ENCODE measurements at places on chromosomes 7 and 10.

DNA sequence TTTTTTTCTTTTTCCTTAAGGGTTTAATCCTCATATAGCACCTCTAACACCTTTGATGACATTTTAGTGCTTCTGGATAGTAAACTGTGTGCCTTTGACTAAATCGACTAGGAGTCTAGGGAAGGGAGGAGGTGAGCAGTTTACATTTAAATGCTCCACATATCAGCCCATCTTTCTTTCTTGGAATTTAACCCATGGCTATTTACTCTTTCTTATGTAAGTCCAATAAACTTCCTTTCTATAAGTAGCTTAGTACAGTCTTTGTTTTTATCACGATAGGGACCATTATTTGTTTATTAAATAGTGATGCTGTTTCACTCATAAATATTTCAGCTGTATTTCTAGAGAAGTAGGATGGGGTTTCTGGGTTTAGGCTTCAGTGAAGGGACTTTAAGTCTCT lies 669.9 kb downstream of the AUTS2 start:
- DNase-seq: no peak

DNA sequence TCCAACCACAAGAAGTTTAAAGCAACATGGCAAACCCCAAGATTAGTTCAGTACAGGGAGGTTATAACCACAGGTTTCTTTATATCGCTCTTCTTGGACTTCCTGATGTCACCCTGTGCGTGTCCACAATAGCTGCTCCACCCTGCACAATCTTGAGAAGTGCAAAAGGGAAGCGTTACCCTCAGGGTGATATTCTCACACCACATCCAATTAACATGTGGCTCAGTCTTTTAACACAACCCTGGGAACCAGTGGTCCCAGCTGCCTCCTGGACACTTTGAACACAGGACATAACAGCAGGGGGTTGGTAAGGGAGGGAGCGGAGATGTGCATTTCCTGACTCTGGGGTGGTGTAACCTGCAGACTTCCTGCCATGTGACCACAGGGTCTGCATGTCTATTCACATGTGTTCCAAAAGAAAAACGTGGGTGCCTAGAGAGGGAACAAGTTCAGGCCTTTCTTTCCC lies 64.6 kb downstream of the GSAP start:
- no peak for DNase-seq

DNA sequence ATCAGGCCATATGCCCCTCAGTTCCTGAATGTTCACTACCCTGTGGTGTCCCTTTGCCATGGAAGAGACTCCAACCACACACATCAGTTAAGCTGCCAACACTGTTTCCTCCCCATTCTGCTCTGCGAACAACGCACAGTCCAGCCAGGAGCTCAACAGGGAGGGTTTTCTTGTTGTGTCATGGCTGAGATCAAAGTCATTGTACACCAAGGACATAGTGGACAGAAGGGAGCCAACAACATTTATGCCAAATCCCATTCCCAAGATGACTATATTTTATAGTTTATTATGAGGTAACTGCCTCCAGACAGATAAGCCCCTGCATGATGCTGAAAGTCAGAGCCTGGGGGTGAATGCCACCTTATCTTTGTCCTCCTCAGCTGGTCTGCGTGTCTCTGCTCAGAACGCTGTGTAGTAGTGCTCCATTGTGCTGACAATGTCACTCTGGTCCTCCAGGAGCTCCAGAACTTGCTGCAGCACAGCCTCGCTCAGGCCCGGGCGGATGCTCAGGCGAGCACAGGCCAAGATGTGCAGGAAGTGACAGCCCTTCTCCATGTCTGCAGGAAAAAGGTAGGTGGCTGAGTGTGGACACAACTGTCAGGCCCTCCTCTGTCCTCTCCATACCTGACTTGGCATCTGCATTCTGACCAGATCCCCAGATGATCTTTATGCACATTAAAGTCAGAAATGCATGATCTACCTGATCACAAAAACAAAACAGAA lies 27.1 kb upstream of the SH3PXD2A start:
- no peak for DNase-seq

DNA sequence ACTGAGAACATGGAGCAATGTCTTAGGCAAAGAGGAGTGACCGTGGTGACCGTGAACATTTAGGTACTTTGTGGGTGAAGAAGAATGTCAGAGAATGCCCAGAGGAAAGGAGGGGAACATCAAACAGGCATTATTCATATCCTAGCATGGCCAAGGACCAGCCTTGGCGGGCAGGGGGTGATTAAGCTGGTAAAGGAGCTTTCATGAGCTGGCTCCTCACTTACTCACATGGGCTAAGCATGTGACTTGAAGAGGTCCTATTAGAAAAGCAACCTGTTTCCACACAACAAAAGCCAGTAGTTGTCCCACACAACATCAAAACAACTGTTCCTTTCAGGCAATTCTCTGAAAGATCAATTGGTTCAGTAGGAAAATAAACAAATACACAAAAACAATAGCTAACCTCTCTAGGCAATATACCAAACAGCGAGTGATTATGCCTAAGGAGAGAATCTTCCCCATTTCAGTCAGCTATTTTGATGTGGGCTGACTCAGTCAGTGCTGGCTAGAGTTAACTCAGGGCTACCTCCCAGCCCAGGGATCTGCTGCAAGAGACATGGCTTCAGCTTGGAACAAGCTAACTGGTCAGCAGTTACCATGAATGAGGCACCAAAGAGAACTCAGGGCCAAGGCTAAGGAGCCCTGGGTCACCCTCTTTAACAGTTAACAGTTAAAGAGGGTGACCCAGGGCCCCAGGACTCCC lies 283.5 kb downstream of the ARHGAP12 start:
- DNase-seq: peak; percentile 49

- no peak for DNase-seq
Observed at GRCh38 chr7:24690251-24690650, 67.0 kb downstream of the GSDME start.

DNA sequence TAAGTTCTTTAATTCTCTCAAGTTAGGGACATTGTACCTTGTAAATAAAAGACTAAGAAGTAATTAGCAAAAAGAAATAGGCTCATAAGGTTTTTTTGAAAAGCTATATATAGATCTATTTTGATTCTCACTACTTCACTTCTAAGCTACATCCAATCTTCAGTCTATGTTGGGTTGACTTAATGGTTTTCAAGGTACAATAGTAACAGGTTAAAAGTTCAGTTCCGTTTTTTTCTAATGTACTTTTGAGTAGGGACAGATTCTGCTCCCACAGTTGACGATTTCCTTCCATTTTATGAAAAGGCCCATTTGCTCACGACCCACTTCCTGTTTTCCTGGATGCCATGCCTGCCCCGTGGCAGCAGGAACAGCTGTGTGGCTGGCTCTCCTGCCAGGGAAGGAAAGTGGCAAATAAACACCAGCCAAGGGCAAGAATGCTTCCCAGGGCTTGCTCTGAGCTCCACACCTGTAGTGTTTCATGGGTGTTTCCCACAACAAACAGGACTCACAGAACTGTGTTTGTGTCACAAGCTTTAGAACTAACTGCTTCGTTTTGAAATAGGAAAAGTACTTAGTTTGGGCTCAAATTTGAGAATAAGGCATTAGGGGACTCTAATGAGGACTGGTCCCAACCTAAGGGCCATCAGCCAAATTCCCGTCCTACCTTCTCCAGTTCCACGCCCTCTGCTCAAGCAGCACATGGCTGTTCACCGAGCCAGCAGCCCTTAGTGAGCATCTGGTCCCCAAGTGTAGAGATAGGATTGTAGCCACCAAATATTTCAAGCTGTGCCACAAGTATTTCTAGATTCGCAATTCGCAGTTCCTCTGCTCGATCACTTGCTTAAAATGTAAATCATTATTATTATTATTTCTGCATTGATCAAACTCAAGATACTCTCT lies 240.7 kb downstream of the COBL start:
- no peak for DNase-seq

DNA sequence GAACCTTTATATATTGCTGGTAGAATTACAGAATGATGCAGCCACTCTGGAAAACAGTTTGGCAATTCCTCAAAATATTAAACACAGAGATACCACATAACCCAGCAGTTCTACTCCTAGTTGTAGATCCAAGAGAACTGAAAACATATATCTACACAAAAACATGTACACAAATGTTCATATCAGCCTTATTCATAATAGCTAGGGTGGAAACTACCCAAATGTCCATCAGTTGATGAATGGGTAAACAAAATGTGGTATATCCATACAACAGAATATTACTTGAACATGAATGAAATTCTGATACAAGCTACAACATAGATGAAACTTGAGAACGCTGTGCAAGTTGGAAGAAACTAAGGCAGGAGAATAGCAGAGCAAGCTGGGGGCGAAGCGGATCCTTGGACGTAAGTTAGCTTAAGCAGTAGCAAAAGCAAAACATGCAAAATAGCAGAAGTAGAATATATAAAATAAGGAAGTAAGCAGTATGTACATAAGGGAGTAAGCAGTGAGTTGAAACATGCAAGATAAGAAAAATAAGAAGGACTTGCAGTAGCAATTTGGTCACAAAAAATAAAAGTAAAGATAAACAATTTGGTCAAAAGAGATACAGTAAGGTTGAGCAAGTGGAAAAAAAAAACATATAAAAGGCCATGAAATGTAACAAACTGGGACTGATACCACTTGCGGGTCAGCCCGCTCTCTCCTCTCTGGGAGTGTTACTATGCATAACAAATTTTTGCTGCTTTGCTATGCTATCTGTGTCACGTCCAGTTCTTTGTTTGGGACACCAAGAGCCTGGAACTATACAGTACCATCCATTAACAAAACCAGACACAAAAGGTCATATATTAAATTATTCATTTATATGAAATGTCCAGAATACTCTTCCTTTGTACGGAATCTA lies 18.0 kb upstream of the HILPDA start:
- DNase-seq: no peak

- DNase-seq: no peak
Observed at GRCh38 chr7:39408906-39409305, 157.3 kb upstream of the YAE1 start.

DNA sequence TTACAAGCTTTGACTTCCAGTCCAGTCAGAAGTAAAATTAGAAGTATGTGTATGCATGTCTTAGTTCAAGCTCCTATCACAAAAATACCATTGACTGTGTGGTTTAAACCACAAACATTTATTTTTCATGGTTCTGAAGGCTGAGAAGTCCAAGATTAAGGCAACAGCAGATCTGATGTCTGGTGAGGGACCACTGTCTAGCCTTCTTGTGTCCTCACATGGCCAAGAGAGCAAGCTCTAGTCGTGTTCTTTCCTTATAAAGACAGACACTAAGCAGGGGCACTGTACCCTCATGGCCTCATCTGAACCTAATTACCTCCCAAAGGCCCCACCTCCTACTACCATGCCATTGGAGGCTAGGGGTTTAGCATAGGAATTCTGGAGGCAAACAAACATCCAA lies 41.3 kb upstream of the ARL4A start:
- peak; percentile 83 for DNase-seq

DNA sequence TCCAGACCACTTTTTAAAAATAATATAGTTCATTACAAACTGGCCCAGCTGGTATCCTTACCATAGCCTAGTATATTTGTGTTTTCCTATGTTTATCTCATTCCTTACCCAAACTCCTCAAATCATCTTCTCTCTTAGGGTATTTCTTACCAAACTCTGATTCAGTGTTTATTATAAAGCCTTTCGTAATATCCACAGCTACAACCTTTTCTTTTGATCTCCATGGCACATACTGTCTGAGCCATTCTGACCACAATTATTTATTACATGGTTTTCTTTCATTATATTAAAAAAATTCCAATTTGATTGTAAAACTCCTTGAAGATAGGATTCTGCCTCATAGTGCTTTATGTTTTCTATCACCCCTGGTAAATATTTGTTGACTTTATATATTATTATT lies 94.2 kb downstream of the LRMDA start:
- DNase-seq: peak; percentile 46

DNA sequence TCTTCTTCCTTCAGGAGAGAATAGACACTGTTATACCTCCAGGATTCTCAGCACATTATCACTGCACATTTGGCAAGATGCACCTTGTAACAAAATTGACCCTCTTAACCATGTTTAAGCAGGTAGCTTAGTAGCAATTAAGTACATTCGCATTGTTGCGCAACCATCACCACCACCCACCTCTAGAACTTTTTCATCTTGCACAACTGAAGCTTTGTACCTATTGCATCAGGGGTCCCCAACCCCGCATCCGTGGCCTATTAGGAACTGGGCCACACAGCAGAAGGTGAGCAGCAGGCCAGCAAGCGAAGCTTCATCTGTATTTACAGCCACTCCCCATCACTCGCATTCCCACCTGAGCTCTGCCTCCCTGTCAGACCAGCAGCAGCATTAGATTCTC lies 29.9 kb upstream of the SMURF1 start:
- DNase-seq: no peak

GRCh38 chr10:50470345-50470744 lies 153.4 kb downstream of the SGMS1 start:
- DNase-seq: no peak

GRCh38 chr10:124640538-124641231 lies 103.5 kb downstream of the FAM53B start:
- DNase-seq: no peak

- no peak for DNase-seq
Observed at GRCh38 chr7:148884049-148884298, at the start of gene EZH2. TSS of gene EZH2 (minus strand) at chr7:148884291. CDS start at chr7:148847298, 36,993 bp downstream.

DNA sequence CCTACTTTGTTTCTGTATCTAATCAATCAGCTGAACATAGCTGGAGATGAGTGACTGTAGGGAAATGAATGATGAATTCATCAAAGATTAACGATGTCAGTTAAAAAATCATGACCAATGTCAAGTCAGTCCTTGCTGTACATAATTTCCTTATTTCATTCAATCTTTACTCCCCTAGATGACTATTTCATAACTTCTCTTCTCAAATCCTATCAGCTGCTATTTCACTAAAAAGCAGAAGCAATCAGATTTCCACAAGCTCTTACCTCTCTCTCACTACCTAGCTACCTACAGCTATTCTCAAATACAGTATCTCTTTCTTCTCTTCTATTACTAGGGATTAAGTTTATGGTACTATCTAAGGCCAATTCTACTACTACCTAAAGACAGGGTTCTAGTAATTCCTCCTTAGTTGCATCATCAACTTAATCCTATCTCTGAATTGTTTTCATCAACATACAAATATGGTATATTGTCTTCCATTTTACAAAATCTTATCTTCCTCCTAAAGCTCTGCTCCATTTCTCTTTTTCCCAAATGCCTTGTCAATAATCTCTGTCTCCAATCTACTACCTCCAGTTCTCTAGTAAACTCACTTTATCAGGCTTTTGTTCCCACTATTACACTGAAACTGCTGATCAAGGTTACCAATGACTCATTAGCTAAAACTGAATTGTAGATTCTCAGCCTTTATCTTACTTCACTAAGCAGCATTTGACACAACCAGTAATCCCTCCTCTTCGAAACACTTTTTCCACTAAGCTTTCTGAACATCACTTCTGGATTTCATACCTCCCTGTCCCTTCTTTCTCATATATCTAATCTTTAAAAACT lies 28.4 kb downstream of the JMJD1C start:
- no peak for DNase-seq

DNA sequence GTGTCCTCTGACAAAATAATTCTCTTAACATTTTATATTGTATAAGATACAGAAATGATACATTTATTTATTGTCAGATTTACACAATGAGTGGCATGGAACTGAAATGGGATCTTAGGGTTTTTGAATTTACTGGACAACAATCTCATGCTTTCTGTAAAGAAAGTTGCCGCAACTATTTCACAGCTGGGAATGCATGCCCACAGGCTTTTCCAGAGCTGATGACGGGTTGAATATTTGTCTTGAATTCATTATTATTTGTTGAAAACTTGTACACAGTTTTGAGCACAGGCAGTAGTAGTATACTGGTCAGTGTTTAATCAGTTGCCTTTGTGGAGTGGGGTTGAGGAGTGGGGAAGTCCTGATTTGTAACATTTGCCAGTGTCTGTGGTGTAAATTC lies 20.5 kb upstream of the MRC1 start:
- no peak for DNase-seq

- DNase-seq: no peak
Observed at GRCh38 chr7:64876792-64877713, 26.0 kb upstream of the ZNF273 start.

GRCh38 chr10:88624840-88625239 lies 38.3 kb downstream of the LIPJ start:
- DNase-seq: no peak

Measured in fibroblast of upper back skin (primary cell).